ENCODE measurements at places on chromosomes 16 and 17.

- no peak for DNase-seq
Measured at GRCh38 chr16:3145660-3146059, 10.8 kb downstream of the ZNF213 start.

DNA sequence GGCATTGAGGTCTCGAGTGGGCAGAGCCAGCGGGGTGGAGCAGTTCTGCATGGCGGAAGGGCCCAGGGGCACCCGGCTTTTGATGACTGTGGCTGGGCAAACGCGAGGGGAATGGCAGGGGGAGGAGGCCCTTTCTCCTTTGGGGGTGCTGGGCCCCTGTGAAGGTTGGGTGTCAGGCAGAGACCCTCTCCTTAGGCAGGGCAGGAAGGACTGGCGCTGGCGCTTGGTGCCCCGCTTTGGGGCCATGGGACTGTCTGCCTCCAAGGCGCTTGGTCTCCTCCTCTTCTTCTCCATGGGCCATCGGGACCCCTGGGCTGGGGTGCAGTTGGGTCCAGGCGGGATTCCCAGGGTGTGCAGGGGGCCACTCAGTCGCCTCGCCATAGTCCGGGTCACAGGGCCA lies 12.8 kb upstream of the GFAP start:
- DNase-seq = no peak

GRCh38 chr16:12900156-12900555 lies 1.2 kb upstream of the SHISA9 start:
- no peak for DNase-seq

GRCh38 chr16:58615280-58615679 lies 14.3 kb downstream of the CNOT1 start:
- no peak for DNase-seq

GRCh38 chr17:46968224-46968834 lies 10.7 kb downstream of the RPRML start:
- no peak for DNase-seq

GRCh38 chr16:10964891-10965326 lies 20.5 kb downstream of the CLEC16A start:
- no peak for DNase-seq

DNA sequence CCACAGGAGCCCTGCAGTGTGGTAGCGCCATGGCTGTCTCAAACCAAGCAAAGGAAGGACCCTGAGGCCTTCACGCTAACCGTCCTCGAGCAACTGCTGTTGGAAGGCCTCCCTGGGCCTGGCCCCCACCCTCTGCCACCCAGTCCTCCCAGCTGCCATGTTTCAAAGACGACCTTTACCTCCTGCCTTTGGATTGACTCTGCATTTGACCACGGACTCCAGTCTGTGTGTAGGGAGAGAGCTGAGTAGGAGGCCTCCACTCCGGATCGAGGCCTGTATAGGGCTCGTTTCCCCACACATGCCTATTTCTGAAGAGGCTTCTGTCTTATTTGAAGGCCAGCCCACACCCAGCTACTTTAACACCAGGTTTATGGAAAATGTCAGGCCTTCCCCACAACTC lies 24.3 kb downstream of the PLCD3 start:
- DNase-seq = no peak

GRCh38 chr17:7580604-7581575 lies 1.5 kb downstream of the CD68 start:
- no peak for DNase-seq

- DNase-seq = peak; percentile 16
Measured at GRCh38 chr16:81616321-81617020, 162.6 kb upstream of the PLCG2 start.

GRCh38 chr16:86565644-86566511 lies 751 bp upstream of the FOXC2 start:
- DNase-seq = no peak

All from esophagus squamous epithelium (tissue), 5 donors.